ENCODE measurements at places on chromosomes 6 and 20.

GRCh38 chr6:150683320-150683719 is 83.6 kb downstream of the PLEKHG1 start:
- DNase-seq, result no peak

GRCh38 chr20:57849521-57850215 is 139.9 kb upstream of the PMEPA1 start:
- no peak for DNase-seq

GRCh38 chr20:60237981-60238380 is 279.8 kb downstream of the CDH26 start:
- DNase-seq, result no peak

DNA sequence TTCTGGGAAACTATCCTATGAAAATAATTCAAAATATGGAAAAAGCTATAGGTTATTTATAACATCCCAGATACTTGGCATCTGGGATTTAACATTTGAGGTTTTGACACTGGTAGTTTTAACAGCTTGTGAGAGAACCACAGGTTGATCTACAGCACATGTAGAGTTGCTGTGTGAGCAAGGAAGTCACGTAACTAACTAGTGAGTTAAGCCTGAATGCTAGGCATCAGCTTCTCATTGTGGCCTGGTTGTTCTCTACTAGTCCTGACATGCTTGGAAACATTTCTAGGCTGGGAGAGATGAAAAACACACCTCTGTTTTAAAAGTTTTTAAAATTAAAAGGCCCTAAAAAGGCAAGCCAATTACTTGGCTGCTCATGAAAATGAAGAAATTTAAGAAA is 28.2 kb downstream of the ESF1 start:
- no peak for DNase-seq

DNA sequence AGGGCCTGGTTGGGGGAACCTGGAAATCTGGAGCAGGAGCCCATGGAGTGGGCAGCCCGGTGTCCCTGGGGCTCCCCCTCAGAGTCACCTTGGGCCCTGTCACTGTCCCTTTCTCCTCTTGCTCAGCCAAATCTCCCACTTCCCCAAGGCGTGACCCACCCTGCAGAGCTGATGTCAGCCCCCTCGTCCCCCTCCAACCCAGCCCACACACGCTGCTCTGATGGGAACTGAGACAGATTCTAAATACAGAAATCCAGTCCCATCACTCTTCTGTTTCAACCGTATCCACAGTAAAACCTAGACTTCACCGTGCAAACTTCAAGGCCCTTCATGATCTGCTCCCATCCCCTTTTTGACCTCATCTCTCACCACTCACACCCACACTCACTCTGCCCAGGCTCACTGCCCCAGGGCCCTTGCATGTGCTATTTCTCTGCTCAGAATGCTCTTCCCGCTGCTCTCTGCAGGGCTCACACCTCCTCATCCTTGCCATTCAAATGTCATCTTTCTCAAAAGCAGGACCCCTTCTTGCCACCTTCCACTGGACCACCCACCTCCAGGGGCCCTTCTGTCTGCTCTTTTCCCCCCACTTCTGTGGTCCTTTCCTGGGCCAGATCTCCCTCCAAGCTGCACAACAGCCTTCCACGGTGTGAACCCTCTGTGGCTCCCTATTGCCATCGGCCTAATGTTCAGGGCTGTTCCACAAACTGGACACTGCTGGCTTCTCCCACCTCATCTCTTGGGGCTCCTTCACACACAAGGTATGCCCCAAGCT is 16.6 kb downstream of the TGM2 start:
- no peak for DNase-seq

DNA sequence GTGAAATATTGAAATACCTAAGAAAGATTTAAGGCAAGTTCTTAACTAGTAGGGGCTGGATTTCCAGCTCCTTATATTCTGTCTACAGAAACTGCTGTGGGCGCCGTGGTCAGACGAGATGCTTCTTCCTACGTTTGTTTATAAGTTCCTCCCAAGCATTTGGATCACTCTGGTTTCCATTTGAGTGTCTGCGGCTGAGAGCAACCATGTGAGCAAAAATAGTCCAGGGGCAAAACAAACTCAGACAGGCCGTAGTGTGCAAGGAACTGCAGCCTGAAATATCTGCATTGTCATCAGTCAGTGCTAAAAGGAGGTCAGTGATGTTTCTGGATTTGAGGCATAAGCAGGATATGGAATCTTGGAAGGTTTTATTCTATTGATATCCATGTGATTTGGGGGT is 485.9 kb upstream of the JAG1 start:
- no peak for DNase-seq

- DNase-seq, result no peak
Measured at GRCh38 chr6:20028143-20028542, 184.1 kb downstream of the MBOAT1 start.

- no peak for DNase-seq
Measured at GRCh38 chr6:34360556-34360955, 31.9 kb downstream of the NUDT3 start.
